Heart right ventricle (tissue), 16 donors: ENCODE measurements at places on chromosomes 6 and 20. TPM values are rescaled to one million over a fixed set of nuclear protein-coding genes. Genes with fewer than 3 reads are reported as not detected.

The FRMD1 gene
- 0.20 TPM for total RNA-seq

GRCh38 chr20:34458631-34459030, 57.6 kb upstream of the DYNLRB1 start:
- no peak for DNase-seq

DNA sequence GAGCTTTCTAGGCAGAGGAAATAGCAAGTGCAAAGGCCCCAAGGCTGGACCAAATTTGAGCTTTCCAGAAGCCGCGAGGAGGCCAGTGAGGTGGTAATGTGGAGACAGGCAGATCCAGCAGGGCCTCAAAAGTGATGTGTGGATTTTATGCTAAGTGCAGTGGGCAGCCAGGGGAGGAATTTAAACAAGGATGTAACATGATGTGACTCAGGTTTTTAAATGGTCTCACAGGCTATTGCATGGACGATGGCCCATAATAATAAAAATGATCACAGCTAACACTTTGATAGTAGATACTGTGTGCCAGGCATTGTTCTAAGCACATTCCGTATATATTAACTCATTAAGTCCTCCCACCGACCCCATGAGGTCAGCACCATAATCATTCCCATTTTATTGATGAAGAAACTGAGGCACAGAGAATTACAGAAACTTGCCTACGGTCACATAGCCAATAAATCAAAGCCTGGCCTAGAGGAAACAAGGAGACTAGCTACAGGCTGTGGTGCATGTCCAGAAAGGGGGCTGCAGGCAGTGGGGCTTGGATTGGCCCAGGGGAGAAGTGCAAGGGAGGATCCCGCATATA, 18.0 kb upstream of the PREX1 start:
- no peak for DNase-seq

The MROH8 gene
- total RNA-seq = 5.1 TPM

GRCh38 chr6:149500096-149500495, 15.3 kb upstream of the ZC3H12D start:
- DNase-seq = no peak

GRCh38 chr20:53964067-53964466, 106.3 kb downstream of the BCAS1 start:
- no peak for DNase-seq
